ENCODE measurements at places on chromosomes 1 and 21. TPM values are rescaled to one million over a fixed set of nuclear protein-coding genes. Genes with fewer than 3 reads are reported as not detected.

GRCh38 chr1:232648316-232648715 lies 18.4 kb upstream of the SIPA1L2 start:
- H3K36me3 ChIP-seq: no peaks in the 10 kb centered on the region
- no peak overlapping the region for H3K4me3 ChIP-seq
- no peaks in the 10 kb centered on the region for H3K27me3 ChIP-seq
- H3K27ac ChIP-seq: no peak overlapping the region
- no peaks in the 10 kb centered on the region for H3K4me1 ChIP-seq
- no peak for DNase-seq

DNA sequence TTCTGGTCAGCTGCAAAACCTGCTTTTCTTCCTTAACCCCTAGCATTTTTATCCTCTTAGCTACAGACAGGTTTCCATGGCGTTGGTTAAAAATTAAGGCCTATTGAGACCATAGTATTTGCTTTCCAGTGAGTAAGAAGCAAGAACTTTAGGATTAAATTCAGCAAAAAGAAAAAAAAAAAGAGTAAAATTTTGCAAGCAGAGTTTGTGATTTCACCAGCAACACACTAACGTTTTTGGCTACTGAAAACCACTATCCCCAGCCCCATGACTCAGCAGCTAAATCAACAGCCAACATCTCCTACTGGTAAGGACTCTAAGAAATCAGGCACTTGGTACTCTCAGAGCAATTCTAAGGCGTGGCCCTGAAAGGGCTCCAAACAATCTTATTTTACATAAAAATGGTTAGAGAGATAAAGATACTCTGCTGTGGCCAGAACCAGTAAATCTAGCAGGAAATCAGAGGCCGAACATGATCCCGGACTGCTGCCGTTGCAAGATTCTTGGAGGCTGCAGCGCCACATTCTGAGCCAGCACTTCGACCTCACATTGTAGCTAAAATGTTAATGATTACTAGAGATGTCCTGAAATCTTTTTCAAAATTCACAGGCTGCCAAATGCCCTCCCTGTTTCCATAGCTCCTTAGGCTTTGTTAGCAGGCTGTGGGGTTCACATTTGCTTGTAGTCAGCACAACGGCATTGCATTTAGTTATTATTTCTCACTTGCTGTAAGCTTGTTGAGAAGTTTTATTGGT lies 1.6 kb upstream of the ENO1 start:
- H3K36me3 ChIP-seq: peaks cover 2% of the 10 kb centered on the region
- peak overlapping the region; percentile 100 for H3K27ac ChIP-seq
- peaks cover 35% of the 10 kb centered on the region for H3K4me1 ChIP-seq
- no peak for DNase-seq
- peak overlapping the region; percentile 77 for H3K4me3 ChIP-seq

DNA sequence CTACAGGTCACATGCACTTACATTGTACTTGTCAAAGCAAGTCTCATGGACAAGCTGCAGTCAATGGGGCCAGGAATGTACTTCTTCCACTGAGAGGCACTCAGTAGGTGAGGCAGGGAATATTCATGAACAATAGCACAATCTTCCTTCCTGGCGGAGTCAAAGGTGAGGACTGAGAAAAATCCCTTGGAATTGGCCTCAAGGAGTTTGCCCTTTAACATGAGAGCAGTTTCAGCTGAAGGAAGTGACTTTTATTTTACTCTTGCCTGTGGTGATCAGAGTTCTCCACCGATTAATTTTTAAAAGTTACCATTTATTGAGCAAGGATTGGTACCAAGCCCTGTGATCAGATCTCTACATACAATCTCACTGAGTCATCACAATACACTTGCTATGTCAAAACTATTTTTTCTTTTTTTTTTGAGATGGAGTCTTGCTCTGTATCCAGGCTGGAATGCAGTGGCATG lies 11.2 kb upstream of the AK2 start:
- no peak overlapping the region for H3K27ac ChIP-seq
- H3K36me3 ChIP-seq: no peaks in the 10 kb centered on the region
- peak; percentile 32 for DNase-seq
- H3K4me3 ChIP-seq: no peak overlapping the region

Gene CDC42BPA
- 27.8 TPM for total RNA-seq

Data from upper lobe of left lung (tissue), 6 donors.